ENCODE measurements at places on chromosomes 11 and 22.

DNA sequence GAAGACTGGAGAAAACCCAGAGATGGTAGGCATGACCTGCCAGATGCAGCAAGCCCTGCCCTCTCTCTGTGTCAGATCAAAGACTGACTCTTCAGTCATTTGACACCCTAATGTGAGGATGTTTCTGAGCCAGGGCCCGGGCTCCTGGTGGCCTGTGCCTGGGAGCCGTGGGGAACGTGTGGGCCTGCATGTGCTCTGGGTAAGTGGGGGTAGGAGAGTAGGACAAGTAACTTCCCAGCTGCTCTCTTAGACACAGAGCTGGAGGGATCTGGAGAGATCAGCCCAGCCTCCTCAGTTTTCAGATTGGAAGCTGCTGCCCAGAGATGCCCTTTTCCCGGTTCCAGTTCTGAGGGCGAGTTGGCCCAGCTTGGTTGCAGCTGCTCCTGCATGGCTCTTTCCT is 110.8 kb downstream of the TEAD1 start:
- peaks cover 14% of the 10 kb centered on the region for H3K27me3 ChIP-seq
- no peak for DNase-seq
- no peaks in the 10 kb centered on the region for H3K36me3 ChIP-seq
- H3K4me1 ChIP-seq: no peaks in the 10 kb centered on the region
- no peak overlapping the region for H3K27ac ChIP-seq
- no peak overlapping the region for H3K4me3 ChIP-seq

DNA sequence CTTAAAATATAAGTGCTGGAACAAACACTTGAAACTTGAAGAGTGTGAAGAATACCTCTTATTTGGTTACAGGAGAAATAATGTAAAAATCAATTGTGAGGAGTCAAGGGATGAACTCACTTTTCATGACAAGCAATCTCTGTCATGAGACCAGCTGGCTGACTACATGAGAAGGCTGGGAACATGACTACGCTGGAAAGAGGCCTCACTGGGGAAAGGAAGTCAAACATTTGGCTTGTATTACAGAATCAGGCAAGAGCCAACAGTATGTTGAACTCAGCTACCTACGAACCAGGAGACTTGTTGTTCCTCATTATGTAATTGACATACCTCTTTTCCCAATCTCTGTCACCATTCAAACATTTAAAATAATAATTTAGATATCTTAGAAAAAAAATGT is 14.4 kb downstream of the DCDC1 start:
- H3K4me1 ChIP-seq: no peaks in the 10 kb centered on the region
- no peak overlapping the region for H3K27ac ChIP-seq
- H3K36me3 ChIP-seq: no peaks in the 10 kb centered on the region
- no peak for DNase-seq
- no peak overlapping the region for H3K4me3 ChIP-seq

DNA sequence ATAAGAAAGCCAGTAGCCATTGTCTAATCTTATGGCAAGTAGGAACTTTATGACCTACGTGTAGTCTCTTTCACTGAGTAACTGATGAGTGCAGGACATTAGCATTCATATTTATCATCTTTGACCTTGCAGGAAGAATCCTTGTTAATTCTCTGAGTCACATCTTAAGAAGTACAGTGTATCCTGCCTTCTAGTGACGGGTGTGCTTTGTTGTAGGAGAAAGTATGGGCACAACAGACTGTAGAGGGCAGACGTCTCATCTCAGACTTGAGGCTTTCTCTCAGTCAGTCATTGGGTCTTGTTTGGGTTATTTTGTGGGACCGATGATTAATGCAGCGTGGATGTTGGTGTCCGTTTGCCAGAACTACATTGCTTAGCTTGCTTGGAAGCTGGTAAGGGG is 6.8 kb downstream of the RNF214 start:
- H3K27me3 ChIP-seq: no peaks in the 10 kb centered on the region
- no peak overlapping the region for H3K4me3 ChIP-seq
- peaks cover 13% of the 10 kb centered on the region for H3K36me3 ChIP-seq
- peaks cover 2% of the 10 kb centered on the region for H3K4me1 ChIP-seq
- no peak for DNase-seq
- no peak overlapping the region for H3K27ac ChIP-seq

- H3K4me1 ChIP-seq: peaks cover 62% of the 10 kb centered on the region
- DNase-seq: no peak
- no peaks in the 10 kb centered on the region for H3K27me3 ChIP-seq
- H3K27ac ChIP-seq: peak overlapping the region; percentile 64
Observed at GRCh38 chr22:29623059-29623458, 19.6 kb downstream of the NF2 start.

DNA sequence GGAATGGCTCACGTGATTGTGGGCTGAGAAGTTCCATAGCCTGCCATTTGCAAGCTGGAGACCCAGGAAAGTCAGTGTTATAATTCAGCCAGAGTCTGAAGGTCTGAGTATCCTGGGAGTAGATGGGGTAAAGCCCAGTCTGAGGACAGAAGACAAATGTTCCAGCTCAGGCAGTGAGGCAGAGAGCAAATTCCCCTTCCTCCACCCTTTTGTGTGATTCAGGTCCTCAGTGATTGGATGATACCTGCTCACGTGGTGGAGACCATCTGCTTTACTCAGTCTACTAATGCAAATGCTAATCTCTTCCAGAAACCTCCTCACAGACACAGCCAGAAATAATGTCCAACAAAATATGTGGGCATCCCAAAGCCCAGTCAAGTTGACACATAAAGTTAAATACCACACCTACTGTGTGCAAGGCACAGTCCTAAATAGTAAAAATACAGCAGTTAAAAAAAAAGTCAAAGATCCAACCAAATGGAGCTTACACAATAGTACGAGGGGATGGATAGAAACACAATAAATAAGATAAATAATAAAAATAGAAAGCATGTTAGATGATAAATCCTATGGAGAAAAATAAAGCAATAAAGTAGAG is 13.2 kb upstream of the APOL6 start:
- H3K4me1 ChIP-seq: peaks cover under 1% of the 10 kb centered on the region
- no peaks in the 10 kb centered on the region for H3K27me3 ChIP-seq
- no peak overlapping the region for H3K27ac ChIP-seq
- H3K36me3 ChIP-seq: no peaks in the 10 kb centered on the region
- H3K4me3 ChIP-seq: no peak overlapping the region
- DNase-seq: no peak

GRCh38 chr11:128316541-128317227 is 270.7 kb downstream of the ETS1 start:
- peak overlapping the region; percentile 54 for H3K27ac ChIP-seq
- no peak overlapping the region for H3K4me3 ChIP-seq
- no peaks in the 10 kb centered on the region for H3K27me3 ChIP-seq
- DNase-seq: no peak
- H3K4me1 ChIP-seq: peaks cover 71% of the 10 kb centered on the region

- H3K36me3 ChIP-seq: no peaks in the 10 kb centered on the region
- H3K4me1 ChIP-seq: no peaks in the 10 kb centered on the region
- H3K27ac ChIP-seq: no peak overlapping the region
- H3K4me3 ChIP-seq: no peak overlapping the region
Observed at GRCh38 chr22:28183078-28183860, 264.2 kb upstream of the PITPNB start.

GRCh38 chr22:40451210-40451609 is 80.8 kb downstream of the SGSM3 start:
- no peak for DNase-seq
- H3K27me3 ChIP-seq: no peaks in the 10 kb centered on the region
- peak overlapping the region; percentile 63 for H3K4me3 ChIP-seq
- peaks cover 41% of the 10 kb centered on the region for H3K36me3 ChIP-seq

GRCh38 chr11:75563501-75563977 is 1.5 kb downstream of the SERPINH1 start:
- H3K4me3 ChIP-seq: peak overlapping the region; percentile 90
- DNase-seq: no peak
- no peaks in the 10 kb centered on the region for H3K36me3 ChIP-seq
- H3K4me1 ChIP-seq: peaks cover 38% of the 10 kb centered on the region
- peak overlapping the region; percentile 92 for H3K27ac ChIP-seq

GRCh38 chr11:34707462-34707840 is 86.6 kb downstream of the EHF start:
- DNase-seq: no peak
- no peak overlapping the region for H3K4me3 ChIP-seq
- no peaks in the 10 kb centered on the region for H3K4me1 ChIP-seq
- H3K27me3 ChIP-seq: no peaks in the 10 kb centered on the region

DNA sequence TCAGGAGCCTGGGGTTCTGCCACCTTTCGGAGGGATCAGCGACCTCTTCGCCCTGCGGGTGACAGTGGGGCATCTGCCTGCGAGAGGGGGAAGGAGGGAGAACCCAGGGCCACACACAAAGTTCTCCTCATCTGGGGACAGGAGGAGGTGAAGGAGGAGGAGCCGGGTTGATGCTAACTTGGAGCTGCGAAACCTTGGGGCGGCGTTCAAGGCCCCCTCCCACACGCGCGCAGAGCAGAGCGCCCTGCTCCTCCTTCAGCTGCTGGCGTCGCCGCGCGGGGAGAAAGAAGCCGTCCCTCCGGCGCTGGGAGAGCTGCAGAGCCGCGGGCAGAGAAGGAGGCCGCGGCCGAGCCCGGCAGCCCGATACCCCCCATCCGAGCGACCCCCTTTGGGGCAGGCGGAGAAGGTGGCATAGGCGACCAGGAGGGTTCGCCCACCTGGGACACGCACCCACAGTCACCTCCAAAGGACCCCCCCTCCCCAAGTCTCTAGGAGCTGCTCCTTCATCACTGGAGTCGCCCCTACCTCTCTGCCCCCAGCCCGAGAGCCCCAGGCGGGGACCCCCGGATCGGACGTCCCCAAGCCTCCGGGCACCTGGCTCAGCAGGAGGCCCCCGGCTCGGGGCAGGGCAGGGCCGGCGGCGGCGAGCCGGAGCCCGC is at the start of gene RASD2:
Gene RASD2, plus strand, starts transcription at position 237 of the 659 bp plus-strand sequence. CDS start 5,979 bp downstream, outside the sequence.
- peaks cover 10% of the 10 kb centered on the region for H3K4me1 ChIP-seq
- H3K4me3 ChIP-seq: peak within 1 kb of the TSS; percentile 53
- no peak within 1 kb of the TSS for H3K27ac ChIP-seq
- H3K36me3 ChIP-seq: no peaks in the 10 kb centered on the region
- DNase-seq: peak; percentile 52

DNA sequence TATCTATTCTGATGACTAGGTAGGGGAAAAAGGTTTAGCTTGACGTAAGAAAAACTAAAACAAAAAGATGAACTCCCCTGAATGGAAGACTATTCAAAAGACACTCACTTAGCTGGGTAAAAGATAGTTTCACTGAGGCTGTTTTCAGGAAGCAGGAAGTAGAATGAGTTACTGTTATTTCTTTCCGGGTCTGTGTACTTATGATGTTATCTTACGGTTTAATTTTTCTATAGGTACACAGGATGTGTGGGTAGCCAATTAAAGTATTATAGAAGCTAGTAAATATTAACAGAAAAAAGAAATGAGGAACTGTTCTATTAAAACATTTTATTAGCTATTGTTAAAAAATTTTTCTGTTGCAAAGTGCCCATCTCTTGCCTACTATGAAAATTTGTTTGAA is 45.8 kb upstream of the MMP7 start:
- peaks cover 26% of the 10 kb centered on the region for H3K4me1 ChIP-seq
- no peak overlapping the region for H3K4me3 ChIP-seq
- no peaks in the 10 kb centered on the region for H3K36me3 ChIP-seq
- H3K27ac ChIP-seq: peak overlapping the region; percentile 59
- no peaks in the 10 kb centered on the region for H3K27me3 ChIP-seq
- DNase-seq: no peak

DNA sequence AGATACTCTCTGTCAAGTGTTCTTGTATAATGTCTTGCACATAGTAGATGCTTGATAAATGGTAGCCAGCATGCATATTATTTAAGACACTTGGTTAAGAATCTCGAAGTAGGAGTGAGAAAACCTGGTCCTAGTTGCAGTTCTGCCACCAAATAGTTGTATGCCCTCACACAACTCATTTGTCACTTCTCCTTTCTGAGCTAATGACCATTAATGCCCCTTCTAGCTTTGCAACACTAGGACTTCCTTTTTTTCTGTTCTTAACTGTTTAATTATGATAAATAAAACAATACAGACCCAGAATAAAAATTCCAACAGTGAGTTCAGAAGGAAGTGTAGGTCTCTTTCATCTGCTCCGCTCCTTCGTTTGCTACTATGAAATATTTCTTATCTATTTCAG is 453.6 kb downstream of the TMEM135 start:
- no peak overlapping the region for H3K4me3 ChIP-seq
- H3K27me3 ChIP-seq: no peaks in the 10 kb centered on the region
- no peaks in the 10 kb centered on the region for H3K4me1 ChIP-seq
- H3K36me3 ChIP-seq: no peaks in the 10 kb centered on the region
- DNase-seq: no peak

DNA sequence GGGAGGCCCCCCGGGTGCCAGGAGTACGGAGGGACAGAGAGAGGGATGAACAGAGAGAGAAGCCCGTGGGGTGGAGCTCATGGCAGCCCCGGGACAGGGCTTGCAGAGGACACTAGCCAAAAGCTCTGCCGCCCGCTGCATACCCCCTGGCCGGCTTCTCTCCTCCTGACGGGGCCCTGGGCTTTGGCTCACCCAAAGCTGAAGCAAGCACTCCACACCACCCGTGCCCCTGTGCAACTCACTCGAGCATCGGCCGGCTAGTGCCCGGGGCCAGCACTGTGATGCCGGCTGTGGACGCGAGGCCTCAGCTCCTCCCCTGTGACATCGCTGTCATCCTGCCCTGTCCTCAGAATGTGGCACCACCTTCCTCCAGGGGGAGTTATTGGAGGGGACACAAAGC is 429.6 kb downstream of the BRD1 start:
- peaks cover 2% of the 10 kb centered on the region for H3K4me1 ChIP-seq
- no peak for DNase-seq
- no peak overlapping the region for H3K4me3 ChIP-seq
- no peaks in the 10 kb centered on the region for H3K27me3 ChIP-seq
- no peaks in the 10 kb centered on the region for H3K36me3 ChIP-seq
